ENCODE measurements at places on chromosomes 11 and 22. TPM values are rescaled to one million over a fixed set of nuclear protein-coding genes. Genes with fewer than 3 reads are reported as not detected.

The PTPMT1 gene
- total RNA-seq = 77.6 TPM

The BTBD10 gene
- 42.8 TPM for total RNA-seq

The RBMXL2 gene
- not detected for total RNA-seq

The OR51E2 gene
- total RNA-seq = not detected

The PNPLA2 gene
- 41.0 TPM for total RNA-seq

All from A549 treated with Mapracorat at 1 μM for 4 hours (cell line).